Left cardiac atrium (tissue), 4 donors: ENCODE measurements at places on chromosomes 1 and 21.

DNA sequence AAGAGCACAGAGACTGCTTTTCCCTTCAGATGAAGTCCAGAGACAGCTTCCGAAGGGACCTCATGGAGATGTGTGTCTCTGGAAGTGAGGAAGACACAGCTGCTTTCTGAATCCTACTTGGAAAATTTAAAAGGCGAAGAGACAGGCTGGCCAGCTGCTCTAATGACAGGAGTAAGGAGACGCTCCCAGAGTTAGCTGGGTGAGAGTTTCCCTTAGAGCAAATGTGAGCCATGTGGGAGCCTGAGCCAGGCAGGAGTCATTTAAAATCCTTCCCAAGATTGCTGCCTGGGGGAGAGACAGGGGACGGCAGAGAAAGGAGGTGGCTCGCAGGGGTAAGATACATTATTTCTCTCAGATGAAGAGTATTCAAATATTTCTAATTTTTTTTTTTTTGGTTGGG is 53.1 kb downstream of the ZNF326 start:
- no peak for DNase-seq

- no peak for DNase-seq
Observed at GRCh38 chr1:155706139-155706538, 17.2 kb downstream of the DAP3 start.

GRCh38 chr1:179366093-179366800 is 476 bp downstream of the AXDND1 start:
- no peak for DNase-seq

- no peak for DNase-seq
Observed at GRCh38 chr1:21950734-21951133, 13.6 kb upstream of the HSPG2 start.

- DNase-seq = no peak
Observed at GRCh38 chr1:230037261-230037660, 29.8 kb upstream of the GALNT2 start.

DNA sequence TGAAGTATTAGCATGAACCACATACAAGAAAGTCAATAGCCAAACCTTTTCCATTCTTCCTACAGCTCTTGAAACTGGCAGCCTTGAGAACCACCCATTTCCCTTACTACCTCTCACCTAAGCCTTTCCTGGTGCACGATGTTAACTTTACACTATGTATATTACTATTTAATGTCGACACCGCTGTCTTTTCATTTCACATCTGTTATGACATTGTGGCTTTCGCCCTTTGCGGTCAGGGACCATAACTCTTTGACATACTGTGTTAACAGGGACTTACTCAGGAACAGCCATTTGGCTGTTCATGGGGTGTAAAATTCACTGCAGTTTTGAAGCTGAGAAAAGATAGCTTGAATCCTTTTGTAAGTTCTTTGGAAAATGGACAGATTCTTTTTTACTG is 21.1 kb upstream of the GPR88 start:
- DNase-seq = no peak

DNA sequence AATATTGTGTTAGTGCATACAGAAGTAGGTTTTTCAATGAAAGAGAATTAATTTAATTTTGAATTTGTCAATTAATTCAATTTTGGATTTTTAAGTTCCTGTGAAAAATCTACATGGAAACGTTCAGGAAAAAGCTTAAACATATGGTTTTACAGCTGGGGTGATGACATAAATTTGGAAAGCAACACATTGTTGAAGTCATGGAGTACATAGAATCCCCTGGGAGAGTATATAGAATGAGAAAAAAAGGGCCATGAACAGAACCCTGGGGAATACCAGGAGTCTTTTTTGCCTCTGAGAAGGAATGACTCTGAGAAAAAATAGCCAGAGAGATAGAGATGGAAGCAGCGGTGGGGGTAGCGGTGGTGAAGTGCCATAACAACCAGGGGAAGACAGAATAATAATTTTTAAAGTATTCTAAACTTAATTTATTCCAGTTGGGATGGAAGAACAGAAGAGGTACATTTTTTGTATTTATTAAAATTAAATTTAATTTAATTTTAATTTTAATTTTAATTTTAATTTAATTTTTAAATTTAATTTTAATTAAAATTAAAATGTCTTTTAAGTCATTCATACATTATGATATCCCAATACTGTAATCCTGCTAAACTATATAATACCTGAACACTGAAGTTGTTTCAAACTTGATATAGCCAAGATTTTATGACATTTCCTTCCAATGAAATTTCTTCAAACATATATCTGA is 48.9 kb downstream of the NME7 start:
- no peak for DNase-seq

- no peak for DNase-seq
Observed at GRCh38 chr1:51270751-51271150, 34.7 kb downstream of the RNF11 start.

DNA sequence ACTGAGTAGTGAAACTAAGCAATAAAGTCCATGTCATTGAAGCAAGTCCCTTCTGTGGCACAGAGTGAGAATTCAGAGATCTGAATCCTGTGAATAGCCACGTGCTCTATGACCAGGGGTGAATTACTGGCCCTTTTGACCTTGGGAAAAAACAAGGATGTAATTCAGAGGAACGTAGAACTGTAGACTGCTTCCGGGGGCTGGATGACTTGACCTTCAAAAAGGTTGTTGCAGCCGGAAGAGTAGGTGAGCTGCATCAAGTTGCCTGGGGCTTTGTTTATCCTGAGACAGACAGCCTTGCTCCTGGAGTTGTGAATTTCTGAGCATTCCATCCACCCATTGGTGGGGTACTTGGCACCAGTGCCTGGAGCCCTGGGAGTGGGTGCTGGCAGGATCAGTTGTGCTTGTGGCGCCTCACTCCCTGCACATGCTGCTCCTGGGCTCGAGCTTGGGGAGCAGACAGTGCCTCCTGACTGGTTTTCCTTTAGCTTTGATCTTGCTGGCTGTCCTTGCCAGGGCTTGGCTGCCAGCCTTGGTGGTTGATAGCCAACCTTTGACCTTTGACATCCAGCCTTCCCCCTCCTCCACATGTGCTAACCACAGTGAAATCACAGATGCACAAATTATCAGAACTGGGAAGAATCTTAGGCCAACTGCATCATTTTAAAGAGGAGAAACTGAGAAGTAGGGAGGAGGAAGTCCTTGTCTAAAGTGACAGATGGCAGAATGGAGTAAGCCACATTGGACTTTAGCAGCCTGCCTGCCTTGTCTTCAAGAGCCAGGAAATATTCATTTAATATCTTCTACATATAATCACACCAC is 16.2 kb upstream of the MYOG start:
- no peak for DNase-seq

DNA sequence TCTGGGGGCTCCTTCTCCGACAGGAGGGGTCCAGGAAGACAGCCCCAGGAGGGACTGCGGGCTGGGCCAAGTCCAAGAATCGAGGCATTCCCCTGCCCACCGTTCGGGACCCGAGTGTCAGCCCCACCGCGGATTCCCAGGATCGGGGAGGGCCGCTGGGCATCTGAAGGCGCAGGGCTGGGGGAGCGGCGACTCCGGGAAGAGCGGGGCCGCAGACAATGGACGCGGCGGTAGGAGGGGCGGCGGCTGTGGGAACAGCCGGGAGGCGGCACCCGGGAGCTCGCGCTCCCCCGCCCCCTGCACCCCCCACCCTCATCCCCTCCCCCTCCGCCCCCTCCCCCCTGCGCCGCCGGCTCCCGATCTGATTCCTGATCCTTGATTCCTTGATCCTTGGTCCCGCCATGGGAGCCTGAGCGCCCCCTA is at the start of gene VANGL2:
VANGL2 (plus strand) TSS at position 342 of the 423 bp plus-strand sequence. CDS start 15,274 bp downstream, outside the sequence.
- DNase-seq = peak; percentile 84
